ENCODE measurements at places on chromosomes 6 and 20.

- peak; percentile 29 for DNase-seq
Measured at GRCh38 chr6:122610690-122611455, 668 bp downstream of the PKIB start.

GRCh38 chr6:90066697-90067096 lies 172.4 kb downstream of the GJA10 start:
- DNase-seq = no peak

DNA sequence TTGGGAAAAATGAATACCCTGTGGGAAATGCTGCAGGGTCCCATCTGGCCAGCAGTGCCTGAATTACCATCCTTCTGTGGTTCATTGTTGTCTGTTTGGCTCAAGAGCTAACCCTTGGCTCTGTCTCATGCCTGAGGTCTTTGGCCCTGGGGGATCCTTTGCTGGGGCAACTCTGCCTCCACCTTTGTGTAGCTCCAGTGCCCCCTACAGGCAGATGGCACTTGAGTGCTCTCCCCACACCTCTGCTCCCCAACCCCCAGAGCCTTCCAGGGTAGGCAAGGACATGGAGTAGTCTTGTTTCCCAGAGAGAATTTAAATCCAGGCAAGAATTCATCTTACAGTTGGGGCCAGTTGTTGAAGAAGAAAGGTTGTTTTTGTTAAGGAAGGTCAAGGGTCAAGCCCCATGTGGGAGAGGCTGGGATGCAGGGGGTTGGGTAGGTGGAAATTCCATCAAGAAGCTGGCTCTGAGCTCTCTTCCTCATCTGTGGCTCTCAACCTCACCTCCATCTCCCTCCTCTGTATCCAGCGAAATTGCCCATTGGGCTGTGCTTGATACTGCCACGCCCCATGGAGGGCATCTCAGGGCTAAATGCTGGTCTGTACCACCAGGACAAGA lies 44.2 kb downstream of the ZNF831 start:
- DNase-seq = no peak

DNA sequence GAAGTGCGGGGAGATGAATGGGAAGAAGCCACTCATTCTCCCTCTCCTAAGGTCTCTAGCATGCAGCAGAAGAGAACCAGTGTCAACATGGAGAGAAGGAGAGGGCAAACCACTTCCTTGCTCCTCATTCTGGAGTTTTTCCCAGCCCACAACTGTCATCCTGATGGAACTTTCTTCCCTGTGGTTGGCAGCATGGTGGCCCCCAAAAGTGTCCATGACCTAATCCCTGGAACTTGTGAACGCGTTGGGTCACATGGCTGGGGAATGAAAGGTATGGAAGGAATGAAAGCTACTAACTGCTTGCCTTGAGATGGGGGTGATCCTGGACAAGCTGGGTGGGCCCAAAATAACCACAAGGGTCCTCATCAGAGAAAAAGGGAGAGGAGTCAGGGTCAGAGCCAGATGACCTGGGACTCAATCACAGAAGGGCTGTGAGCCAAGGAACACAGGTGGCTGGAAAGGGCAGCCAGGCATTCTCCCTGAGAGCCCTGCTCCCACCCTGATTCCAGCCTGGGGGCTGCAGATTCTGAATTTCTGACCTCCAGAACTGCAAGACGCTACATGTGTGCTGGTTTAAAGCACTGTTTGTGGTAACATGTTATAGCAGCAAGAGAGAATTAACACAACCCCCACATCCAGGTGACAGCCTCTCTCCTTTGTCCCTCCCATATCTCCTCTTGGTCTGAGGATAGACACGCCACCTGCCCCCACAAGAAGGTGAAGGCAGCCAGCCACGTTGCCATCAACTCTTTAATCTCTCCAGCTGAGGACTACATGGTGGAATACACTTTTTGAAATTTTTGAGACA lies 63.2 kb downstream of the PYGB start:
- peak; percentile 83 for DNase-seq

DNA sequence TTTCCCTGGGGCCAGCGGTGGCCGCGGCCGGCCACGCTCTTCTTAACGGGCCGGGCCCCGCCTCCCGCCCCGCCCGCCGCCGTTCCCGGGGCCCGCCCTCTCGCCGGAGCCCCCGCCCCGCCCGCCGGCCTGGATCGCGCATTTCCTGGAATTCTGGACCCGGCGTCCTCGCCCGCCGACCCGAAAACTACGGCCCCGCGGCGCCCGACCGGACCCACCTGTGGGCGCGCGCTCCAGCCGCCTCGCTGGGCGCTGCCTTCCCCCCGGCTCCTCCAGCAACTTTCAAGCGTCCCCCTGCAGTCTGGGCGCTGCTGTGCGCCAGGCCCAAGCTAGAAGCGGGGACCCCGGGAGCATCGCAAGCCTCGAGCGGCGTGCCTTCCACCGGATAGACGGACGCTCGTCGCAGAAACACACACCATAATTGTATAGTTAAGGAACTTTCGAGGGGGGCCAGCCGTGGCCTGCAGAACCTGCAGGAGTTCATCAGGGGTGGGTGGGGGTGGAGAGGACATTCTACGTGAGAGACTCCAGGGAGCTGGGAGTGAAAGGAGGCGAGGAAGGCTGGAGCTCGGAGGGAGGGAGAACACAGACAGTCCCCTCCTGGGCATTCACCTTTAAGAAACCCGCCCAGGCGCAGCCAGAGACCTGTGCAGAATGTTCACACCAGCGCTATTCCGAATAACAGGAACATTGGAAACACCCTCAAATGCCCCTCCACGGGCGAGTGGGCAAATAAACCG lies at the start of gene ADA:
Gene ADA, minus strand, starts transcription at position 16 of the 740 bp plus-strand sequence. CDS start 92 bp downstream, outside the sequence.
- peak; percentile 88 for DNase-seq

GRCh38 chr6:100185615-100186014 lies 191.6 kb upstream of the MCHR2 start:
- DNase-seq = no peak

- peak; percentile 21 for DNase-seq
Measured at GRCh38 chr6:4804095-4804494, 27.9 kb downstream of the CDYL start.

DNA sequence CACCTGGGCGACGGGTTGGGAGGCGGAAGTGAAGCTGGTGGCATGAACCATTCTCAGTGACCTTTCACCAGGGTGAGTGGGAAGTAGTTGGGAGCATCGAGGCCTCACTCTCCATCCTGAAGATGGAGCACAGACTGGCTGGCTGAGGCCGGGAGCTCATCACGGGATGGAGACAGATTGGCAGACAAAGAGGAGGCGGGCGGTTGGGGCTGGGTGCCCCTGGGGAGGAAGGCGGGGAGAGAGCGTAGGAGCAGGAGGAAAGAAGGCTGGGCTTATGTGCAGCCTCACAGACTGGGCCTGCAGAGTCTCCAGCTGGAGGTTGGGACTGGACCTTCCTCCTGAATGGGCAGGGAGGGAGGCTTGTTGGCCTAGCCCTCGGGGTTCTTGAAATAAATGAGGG lies 44.2 kb upstream of the SCRT2 start:
- DNase-seq = no peak

GRCh38 chr20:38156888-38157634 lies 8.0 kb downstream of the TGM2 start:
- DNase-seq = no peak

DNA sequence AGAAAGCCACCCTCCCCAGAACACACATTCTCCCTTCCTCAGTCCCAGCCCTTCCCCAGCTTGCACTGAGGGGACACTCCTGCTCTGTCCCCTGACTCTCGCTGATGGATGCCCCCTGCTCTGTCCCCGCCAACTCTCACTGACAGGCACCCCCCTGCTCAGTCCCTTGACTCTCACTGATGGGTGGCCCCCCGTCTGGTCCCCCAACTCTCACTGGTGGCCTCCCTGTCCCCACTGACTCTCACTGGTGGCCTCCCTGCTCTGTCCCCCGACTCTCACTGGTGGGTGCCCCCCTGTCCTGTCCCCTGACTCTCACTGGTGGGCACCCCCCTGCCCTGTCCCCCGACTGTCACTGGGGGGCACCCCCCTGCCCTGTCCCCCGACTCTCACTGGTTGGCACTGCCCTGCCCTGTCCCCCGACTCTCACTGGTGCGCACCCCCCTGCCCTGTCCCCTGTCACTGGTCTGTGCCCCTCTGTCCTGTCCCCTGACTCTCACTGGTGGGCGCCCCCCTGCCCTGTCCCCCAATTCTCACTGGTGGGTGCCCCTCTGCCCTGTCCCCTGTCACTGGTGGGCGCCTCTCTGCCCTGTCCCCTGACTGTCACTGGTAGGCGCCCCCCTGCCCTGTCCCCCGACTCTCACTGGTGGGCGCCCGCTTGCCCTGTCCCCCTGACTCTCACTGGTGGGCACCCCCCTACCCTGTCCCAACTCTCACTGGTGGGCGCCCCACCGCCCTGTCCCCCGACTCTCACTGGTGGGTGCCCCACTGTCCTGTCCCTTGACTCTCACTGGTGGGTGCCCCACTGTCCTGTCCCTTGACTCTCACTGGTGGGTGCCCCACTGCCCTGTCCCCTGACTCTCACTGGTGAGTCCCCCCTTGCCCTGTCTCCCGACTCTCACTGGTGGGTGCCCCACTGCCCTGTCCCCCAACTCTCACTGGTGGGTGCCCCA lies 60.9 kb downstream of the GINS1 start:
- DNase-seq = no peak

GRCh38 chr6:98047164-98047563 lies 764.1 kb upstream of the MMS22L start:
- no peak for DNase-seq

- no peak for DNase-seq
Measured at GRCh38 chr20:43959079-43959919, 44.6 kb downstream of the TOX2 start.

- no peak for DNase-seq
Measured at GRCh38 chr6:132865364-132865763, 51.0 kb downstream of the RPS12 start.

DNA sequence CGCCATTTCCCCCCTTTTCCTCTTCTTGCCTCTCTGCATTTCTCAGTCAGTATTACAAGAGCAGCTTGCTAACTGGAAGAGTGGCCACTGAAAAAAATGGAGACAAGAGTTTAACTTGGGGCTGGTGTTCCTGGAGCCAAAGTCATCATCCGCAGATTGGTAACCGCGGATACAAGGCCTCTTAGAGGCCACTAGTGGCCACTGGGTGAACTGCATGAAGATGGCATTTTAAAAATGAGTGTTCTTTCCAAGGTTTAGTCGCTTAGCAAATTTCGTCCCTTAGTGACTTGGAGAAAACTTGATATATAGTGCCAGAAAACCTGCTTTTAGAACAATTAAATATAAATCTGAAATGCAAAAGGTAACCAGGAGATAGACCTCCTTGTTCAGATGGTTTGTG lies 4.8 kb downstream of the F13A1 start:
- DNase-seq = peak; percentile 23

DNA sequence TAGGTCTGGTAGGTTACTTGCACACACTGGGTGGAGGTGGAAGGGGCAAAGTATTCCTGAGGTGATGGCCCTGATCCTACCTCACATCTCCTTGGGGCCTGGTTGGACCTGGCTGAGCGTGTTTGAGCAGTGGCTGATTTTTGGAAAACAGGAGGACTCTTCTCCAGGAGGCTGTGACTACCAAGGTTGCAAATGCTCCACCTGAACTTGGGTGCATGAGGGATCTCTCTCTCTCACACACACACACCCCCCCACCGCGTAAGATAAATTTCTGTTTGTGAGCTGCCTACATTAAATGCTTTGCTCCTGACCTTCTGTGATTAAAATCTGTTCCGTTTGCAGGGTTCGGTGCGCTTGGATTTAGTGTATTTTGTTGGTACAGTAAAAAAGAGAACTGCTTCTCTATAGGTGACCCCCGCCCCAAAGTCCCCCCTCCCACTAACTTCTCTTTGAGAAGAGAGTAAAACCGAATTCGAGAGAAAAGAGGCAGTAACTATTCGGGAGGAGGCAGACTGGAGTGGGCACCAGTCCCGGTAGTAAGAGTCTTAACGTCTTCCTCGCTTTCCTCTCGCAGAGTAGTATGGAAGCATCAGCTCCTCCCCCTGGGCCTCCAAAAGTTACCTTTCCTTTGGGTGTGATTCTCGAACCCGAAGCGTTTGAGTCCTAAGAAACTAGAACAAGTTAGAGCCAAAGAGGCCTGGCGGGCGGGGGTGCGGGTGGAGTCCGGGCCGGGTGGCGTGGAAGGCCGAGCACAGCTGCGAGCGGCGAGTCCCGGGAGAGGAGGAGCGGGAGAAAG lies 585 bp upstream of the DSE start:
- DNase-seq = no peak

- DNase-seq = no peak
Measured at GRCh38 chr6:54899986-54900385, 53.4 kb downstream of the FAM83B start.

GRCh38 chr6:131636880-131637792 lies at the start of gene ENPP3:
ENPP3 (plus strand) TSS chr6:131637302; CDS start chr6:131637385, 83 bp downstream.
- DNase-seq = peak; percentile 12

DNA sequence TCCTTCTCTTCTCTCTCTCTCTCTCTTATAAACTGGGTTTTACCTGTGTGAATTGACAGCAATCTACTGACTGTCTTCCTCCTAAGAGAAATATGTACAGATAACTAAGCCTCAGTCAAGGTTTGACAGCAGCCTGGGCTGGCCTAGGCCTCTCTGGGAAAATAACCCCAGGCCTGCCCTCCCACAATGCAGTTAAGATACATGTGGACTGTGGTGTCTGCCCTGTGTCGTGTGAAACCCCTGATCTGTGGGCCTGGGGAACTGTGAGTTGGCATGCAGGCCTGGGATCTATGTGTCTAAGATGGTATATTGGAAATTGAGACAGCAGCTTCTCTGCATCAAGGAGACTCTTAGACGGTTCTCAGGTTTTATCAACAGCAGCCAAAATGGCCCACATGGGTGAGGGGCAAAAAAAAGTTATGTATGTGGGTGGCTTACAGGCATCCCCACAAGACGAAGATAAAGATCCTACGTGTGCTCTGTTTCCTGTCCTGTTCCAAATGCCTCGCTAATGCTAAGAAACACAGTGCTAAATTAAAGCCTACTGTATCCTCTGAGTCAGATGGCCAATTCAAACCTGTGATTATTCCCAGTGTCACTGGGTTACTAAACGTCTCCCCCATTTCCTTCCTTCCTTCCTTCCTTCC lies 19.0 kb downstream of the LRFN2 start:
- DNase-seq = no peak

- peak; percentile 87 for DNase-seq
Measured at GRCh38 chr6:43506667-43507471, 3.3 kb downstream of the LRRC73 start.

DNA sequence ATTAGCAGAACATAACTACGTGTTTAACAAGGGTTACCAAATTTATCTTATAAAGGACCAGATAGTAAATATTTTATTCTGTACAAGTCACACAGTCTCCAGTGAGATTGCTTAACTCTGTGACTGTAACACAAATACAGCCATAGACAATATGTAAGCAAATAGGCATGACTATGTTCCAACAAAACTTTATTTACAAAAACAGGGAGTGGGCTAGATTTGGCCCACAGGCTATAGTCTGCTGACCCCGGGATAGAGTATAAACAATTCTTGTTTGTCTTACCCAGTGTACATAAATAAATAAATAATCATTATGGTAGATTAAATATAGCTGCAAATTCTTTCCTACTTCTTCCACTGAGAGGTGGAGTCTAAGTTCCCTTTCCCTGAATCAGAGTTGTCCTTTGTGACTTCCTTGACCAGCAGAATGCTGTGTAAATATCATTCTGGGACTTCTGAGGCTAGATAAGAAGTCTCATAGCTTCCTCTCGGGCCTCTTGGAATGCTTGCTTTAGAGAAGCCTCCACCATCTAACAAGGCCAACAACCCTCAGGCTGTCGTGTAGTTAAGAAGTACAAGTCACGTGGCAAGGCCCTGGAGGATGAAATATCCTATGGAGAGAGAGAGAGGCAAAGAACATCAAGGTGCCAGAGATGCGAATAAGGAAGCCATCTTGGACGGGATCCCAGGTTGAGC lies 59.1 kb upstream of the TMEM244 start:
- DNase-seq = no peak

Data from AG08396 (cell line).